ENCODE measurements at places on chromosomes 4 and X.

GRCh38 chrX:125681058-125681457 lies 361.4 kb downstream of the TEX13C start:
- DNase-seq, result no peak

DNA sequence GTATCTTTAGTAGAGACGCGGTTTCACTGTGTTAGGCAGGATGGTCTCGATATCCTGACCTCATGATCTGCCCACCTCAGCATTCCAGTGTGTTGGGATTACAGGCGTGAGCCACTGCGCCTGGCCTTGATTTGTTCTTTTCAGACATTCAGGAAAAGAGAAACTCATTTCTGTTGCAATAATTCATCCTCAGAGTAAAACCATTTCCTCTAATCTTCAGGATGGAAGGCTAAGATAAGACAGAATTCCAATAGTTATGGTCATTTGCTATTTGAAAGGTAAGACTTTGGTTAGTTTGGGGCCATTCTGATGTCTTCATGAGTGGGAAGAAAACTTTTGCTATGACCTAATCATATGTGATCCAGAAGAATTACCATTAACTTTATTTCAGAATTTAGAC lies 83.0 kb downstream of the LRP2BP start:
- no peak for DNase-seq

GRCh38 chr4:157076578-157076947 lies 613 bp downstream of the GLRB start:
- no peak for DNase-seq

DNA sequence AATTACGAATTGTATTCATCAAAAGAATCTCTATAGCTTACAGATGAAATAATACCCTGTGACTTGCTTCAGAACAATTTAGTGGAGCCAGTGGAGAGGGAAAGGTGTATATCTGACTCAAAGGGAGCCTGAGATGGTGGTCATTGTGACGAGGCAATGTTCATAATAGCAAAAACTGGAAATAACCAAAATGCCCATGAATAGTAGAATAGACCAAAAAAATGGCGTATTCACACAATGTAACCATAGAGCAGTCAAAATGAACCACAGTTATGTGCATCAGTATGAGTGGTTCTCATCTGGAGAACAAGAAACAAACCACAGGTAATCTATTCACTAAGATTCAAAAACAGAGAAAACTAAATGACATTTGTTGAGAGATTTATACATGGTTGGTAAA lies 125.3 kb upstream of the CLNK start:
- DNase-seq, result no peak

- no peak for DNase-seq
Measured at GRCh38 chr4:127698789-127699200, 31.4 kb upstream of the SLC25A31 start.

DNA sequence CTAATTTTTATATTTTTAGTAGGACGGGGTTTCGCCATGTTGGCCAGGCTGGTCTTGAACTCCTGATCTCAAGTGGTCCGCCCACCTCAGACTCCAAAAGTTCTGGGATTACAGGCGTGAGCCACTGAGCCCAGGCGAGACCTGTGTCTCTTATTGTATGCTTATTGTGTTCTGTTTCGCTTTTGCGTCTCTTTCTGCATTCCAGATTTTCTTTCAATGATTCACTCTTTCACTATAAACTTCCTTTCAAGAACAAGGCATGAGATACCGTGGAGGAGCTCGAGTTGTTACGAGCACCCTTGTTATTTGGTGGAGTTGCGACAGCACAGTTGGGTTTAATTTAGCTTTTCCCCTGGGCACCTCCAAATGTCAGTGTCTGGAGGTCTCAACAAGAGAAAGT lies 366.7 kb upstream of the FAT1 start:
- no peak for DNase-seq

- no peak for DNase-seq
Measured at GRCh38 chrX:10482261-10482660, 138.1 kb downstream of the MID1 start.

- DNase-seq, result peak; percentile 23
Measured at GRCh38 chr4:183256756-183257385, 63.2 kb downstream of the CLDN22 start.

DNA sequence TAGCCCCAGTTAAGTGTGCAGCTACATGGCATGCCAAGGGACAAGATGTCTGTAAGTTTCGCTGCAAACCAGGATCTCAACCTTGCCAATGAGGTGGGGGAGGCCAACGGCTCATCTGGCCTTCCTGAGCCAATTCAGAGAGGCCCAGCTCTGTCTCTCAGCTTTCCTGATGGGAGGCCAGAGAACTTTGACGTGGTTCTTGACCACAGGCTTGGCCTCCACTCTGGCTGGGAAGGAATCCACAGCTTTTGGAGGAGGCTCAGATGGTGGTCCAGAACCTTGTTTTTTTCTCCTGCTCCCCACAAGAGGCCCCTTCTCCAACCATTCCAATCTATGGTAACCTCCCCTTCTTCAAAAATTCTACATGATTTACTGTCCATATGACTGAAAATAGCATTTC lies 9.8 kb downstream of the CAPN6 start:
- DNase-seq, result no peak

GRCh38 chrX:120365320-120365719 lies 3.4 kb downstream of the ATP1B4 start:
- DNase-seq, result no peak

GRCh38 chr4:183499389-183499788 lies 5.5 kb upstream of the ING2 start:
- DNase-seq, result no peak

- DNase-seq, result no peak
Measured at GRCh38 chr4:159018062-159018629, 84.7 kb upstream of the RAPGEF2 start.

DNA sequence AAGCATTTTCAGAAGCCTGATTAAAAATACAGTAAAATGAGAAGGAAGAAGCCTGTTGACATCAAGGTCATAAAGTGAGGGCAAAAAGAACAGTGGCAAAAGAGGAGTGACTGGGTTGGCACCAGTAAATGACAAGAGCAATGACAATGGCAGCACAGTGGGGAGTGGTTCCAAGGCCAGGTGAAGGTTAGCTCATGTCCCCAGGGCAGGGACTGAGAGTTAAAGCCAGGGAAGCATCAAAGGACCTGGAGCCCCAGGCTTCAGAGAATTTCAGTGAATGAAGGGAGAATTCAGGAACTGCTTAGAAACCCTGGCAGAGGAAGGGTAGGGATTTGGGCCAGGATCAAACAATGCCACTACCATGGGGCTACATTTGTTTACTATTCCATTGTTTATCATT lies 8.8 kb upstream of the PIGA start:
- DNase-seq, result no peak

- no peak for DNase-seq
Measured at GRCh38 chrX:16113978-16114565, 9.3 kb upstream of the GRPR start.

- DNase-seq, result no peak
Measured at GRCh38 chrX:43961699-43962098, 11.5 kb downstream of the NDP start.

- DNase-seq, result no peak
Measured at GRCh38 chrX:105314458-105314857, 94.0 kb upstream of the TEX13A start.

- DNase-seq, result no peak
Measured at GRCh38 chrX:119459181-119459580, 9.1 kb upstream of the SLC25A5 start.

DNA sequence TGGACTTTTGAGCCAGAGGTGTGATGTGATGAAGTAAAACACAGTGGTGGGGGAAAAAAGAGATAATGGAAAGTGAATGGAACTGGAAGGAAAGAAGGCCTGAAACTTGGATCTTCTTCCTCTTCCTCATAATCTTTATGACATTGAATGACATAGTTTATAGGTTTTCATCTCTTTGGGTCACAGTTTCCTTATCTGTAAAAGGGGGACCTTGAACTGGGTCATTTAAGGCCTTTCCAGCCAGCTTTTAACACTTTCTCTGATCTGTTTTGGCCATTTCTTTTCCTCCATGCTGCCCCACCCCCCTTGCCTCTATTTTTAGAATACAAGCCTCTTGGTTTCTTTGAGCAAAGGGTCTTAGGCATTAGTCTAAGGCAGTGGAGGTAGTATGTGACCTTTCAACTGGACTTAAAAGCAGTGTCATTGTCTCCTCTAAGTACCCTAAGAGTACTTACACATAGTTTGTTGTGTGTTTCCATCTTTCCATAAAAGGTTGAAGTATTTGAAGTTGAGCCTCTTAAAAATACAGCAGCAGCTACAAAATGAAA lies 7.8 kb downstream of the CPEB2 start:
- DNase-seq, result no peak

DNA sequence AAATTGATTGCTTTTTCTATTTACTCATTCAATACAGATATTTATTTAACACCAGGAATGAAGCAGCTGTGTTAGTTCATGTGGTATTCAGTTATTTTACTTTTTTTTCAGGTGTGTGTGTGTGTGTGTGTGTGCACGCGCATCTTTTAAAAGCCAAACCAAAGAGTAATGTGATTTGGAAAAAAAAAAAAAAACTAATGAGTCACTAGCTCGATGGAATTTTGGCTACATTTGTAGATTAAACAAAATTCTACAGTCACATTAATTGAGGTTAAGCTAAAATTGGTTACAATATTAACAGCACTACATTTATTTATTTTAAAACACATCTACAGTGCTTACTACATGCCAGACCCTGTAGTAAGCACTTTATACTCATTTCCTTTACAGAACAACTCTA lies 66.8 kb downstream of the HHIP start:
- no peak for DNase-seq

- no peak for DNase-seq
Measured at GRCh38 chrX:19743386-19743785, 144.0 kb downstream of the SH3KBP1 start.

DNA sequence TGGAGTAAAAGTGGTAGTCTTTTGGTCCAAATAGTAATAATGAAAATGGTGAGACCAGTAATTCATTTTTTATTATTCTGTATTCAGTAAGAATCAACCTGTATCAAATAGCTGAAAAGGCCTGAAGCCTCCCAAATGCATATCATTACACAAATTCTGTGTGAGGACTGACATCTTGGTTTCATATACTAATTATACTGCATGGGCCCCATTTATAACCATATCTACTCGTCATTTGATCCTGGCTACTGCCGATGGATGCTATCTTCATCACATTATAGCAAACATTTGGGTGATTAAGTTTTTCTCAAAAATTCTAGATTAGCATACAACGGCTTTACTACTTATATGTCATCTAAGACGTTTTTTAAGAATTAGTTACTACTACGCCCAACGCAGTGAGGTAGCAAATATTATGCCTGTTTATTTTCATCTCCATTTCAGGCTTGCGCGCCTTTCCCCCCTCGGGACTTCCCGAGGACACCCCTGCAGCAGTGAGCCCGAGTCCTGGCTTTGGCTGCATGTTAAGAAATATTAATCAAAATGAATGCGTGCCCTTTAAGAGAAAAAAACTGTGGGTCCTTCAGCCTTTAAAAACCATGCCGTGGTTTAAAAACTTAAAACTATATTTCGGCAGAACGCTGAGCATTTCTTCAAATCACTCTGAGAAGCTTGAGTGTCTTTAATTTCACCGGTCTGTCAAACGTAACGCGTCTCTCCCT lies 814 bp upstream of the MMAA start:
- no peak for DNase-seq

- DNase-seq, result no peak
Measured at GRCh38 chrX:11588097-11588496, 77.6 kb downstream of the ARHGAP6 start.

- no peak for DNase-seq
Measured at GRCh38 chrX:74133156-74133796, 170.7 kb upstream of the ZCCHC13 start.

- no peak for DNase-seq
Measured at GRCh38 chr4:55159851-55160250, 34.5 kb upstream of the KDR start.

DNA sequence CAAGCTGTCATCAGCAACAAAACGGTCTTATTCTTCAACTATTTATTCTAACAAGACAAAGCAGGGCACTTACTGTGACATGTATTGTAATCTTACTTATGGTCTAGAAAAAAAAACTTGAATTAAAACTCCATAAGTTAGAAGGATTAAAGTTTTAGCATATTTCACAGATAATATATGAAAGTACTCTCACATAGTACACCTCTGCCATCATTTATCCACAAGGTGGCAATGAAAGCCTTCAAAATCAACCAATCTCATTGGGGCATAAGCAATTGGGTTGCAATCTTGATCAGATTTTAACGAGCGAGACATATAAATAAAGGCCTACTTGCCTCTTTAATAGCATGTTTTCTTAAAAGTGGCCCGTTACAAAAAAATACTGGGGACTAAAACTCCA lies 1382.9 kb downstream of the FAM133A start:
- DNase-seq, result no peak

DNA sequence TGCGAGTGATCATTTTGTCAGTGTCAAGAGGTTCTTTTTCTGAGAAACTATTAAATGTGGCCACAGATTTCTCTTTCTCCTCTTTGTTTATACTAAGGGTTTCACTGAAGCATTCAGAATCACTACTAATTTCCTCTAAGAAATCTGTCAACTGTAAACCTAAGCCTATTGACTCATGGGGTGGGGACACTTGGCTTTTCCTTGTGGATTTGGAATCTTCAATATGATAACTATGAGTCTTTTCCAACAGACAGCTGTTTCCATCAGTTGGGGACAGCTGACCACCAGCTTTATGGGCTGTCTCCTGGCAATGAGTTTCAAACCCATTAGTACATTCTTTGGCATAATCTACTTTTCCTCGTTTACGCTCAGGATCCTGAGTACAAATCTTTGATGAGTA lies 13.8 kb downstream of the PGRMC1 start:
- no peak for DNase-seq

DNA sequence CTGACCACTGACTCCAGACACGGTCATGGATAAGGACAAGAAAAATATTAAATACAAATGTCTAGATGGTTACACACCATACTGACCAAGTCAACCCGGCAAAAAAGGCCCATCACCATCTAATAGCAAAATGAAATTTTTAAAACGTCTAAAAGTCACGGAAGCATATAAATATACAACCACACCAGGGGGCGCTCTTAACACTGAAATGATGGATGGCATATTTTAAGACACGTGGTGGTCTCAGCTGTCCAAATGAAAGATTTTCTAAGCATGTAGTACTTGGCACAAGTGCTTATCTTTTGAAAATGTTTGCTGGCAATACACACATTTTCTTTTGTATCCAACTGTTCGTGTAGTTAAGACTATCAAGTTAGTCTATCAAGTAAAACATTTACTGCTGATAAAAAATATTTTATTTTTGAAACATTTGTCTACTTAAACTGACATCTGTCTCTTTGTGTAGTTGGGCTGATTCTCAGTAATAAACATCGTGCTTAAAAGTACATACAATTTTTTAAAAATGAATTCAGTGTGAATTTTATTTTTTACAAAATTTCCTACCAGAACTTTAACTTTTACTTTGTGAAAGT lies 64.6 kb downstream of the COX7B2 start:
- DNase-seq, result no peak

GRCh38 chr4:38034986-38035882 lies 75.0 kb downstream of the PTTG2 start:
- DNase-seq, result peak; percentile 30

GRCh38 chr4:101020956-101021355 lies 326.4 kb downstream of the PPP3CA start:
- DNase-seq, result no peak

- no peak for DNase-seq
Measured at GRCh38 chr4:154344686-154345085, 146.9 kb downstream of the DCHS2 start.

GRCh38 chrX:100895365-100896075 lies 21.4 kb upstream of the NOX1 start:
- DNase-seq, result peak; percentile 8

Data from SW 1271 (cell line).